Right hindlimb (tissue), 1 donor: ENCODE measurements at places on chromosomes 2 and 18.

DNA sequence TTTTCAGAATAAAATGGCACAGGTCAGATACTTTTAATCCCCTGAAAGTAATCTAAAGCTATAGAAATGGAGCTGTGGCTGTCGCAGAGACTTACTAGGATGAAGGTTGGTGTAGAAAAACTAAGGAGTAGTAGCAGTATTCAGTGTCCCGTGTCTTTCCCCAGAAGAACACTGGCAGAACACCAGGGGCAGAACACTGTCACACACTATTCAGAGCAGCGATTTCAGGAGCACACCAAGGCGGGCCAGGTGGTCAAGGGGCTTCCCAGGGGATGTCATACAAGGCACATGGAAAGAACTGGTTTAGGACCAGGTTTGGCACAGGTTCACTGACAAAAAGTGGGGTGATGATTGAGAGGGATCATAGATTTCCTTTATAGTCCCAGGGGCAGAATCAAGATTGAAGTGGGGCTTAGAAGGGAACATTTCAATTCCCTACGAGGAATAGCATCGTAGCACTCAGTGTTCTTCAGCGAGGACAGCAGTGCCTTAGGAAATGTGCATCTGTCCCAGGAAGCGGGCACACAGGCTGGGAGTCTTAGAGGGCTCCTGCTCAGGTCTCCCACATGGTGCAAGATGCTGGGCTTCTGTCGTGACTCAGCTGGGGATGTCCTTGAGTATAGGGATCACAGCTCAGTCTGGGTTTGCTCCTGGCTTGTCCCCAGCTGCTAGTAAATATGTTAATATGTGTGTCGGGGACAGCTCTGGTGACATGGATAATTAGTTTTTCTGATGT is 22.6 kb downstream of the BCL2L11 start:
- no peak for DNase-seq

DNA sequence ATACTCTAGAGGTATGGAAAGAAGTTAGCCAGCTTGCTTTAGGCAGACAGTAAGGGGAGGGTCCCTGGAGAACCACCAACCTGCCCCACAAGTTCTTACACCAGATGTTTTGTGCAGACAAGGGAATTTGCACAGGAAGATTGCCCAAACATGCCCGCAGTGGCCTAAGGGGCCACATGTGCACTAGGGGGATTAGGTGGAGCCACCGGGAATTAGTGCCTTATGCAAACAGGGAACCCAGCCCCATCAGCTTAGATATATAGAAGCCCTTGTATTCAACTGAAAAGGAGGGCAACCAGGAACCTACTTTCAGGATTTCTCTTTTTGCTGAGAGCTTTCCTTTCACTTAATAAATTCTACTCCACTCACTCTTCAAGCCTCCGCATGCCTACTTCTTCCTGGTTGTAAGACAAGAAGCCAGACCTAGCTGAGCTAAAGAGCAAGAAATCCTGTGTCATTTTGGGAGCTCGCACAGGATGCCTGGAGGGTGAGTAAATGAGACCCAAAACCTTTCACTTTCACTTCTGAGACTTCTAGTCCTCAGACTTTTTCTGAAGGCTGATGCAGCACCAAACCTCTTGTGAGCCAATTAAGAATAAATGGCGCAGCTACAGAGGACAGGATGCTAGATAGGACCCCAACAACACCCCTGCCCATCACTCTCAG is 146.3 kb downstream of the GCA start:
- DNase-seq = no peak

DNA sequence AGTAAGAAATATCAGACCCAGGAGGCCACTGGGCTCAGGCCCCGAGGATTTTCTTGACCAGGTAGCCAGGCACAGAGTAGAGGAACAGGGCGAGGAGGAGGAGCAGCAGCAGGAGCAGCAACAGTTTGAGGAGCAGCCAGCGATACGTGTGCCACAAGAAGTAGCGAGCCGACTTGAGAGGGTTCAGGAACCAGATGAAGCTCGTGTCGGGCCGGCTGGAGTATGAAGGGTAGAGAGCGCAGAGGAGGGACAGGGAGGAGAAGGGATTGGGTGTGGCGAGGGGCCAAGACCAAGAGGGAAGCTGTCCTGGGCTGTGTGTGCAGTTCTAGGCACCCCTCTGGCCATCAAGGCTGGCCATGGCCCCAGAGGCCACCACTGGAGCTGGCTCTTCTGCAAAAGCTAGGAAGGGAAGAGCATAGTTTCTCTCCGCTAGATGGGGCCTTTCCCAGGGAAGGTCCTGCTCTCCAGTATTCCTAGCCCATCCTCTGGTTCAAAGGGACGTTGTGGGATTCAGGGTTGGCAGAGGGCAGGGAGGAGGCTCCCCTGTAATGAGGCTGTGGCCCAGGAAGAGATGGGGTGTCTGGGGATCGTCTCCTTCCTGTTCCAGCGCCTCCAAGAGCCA is 17.8 kb downstream of the OTOF start:
- peak; percentile 11 for DNase-seq

- DNase-seq = no peak
Observed at GRCh38 chr2:182445391-182445965, 18.6 kb upstream of the PDE1A start.

DNA sequence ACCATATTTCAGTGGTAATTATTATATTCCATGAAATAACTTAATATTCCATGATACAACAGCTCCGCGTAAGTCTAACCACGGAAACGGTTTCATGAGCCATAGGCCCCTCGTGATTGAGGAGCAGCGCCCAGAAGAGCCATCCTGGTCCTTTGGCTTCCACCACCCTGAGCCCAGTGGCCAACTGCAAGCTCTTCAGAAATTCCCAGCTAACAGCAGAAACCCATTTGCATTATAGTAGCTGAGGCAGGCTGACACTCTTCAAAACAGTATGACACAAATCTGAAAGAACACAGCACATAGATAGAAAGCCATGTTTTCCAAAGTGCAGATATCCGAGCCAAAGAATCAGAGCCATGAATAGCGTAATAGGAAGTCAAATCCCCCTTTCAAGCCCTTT is 120.9 kb upstream of the NFATC1 start:
- DNase-seq = no peak

GRCh38 chr18:3726238-3726951 is 276.4 kb downstream of the TGIF1 start:
- no peak for DNase-seq

GRCh38 chr18:11868230-11868629 is 17.0 kb downstream of the CHMP1B start:
- DNase-seq = no peak

DNA sequence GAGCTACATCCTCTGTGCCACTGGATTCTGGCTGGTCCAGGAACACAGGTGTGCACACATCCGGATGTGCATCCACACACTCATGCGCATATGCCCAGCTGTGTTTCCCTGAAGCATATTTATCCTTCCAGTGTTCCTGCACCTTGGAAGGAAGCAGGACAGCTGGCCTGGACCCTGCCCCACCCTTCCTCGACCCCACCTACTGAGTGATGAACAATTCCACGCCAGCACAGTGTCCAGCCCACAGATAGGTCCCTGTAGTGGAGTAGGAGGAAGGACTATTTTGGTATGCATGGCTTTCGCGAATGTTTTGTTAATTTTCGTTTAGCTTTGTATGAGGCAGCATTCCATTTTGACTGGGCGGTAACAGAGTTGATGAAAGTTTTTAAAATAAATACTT is 211.5 kb downstream of the AGAP1 start:
- DNase-seq = no peak

DNA sequence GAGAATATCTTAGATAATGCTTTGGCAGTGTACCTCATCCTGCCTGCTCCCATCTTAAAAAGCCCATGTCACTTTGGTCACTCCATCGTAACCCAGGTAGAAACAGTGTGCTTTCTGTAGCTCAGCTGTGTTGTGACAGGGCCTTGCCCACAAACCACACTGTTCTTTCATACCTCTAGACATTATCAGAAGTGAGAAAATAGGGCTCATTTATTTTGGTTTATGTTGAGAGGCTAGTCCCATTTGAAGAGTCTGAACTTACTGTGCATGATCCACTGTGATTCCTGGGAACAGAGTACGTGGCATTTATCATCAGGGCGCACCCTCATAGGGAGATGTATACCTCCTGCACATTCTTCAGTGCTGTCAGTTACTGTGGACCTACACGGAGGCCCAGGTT is 69.7 kb downstream of the FEZ2 start:
- no peak for DNase-seq

GRCh38 chr2:214856137-214856536 is 46.7 kb upstream of the BARD1 start:
- DNase-seq = no peak

DNA sequence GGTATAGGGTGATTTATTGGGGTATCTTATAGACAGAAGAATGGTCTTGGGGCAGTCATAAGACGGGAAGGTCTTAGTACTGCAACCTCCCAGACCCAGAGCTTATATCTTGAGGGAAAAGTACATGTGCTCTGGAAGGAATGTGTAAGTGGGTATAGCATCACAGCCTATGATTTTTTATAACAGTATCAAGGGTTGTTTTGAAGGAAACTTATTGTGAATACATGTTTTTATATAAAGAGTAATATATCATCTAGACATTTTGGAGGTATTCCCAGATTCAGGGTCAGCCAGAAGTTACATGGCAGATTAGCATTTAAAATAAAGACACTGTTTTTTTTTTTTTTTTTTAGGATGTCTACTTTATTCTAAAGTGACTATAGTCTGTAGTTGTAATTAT is 47.6 kb upstream of the STON1 start:
- no peak for DNase-seq
